Right kidney (tissue), 9 donors: ENCODE measurements at places on chromosomes 2 and 18.

DNA sequence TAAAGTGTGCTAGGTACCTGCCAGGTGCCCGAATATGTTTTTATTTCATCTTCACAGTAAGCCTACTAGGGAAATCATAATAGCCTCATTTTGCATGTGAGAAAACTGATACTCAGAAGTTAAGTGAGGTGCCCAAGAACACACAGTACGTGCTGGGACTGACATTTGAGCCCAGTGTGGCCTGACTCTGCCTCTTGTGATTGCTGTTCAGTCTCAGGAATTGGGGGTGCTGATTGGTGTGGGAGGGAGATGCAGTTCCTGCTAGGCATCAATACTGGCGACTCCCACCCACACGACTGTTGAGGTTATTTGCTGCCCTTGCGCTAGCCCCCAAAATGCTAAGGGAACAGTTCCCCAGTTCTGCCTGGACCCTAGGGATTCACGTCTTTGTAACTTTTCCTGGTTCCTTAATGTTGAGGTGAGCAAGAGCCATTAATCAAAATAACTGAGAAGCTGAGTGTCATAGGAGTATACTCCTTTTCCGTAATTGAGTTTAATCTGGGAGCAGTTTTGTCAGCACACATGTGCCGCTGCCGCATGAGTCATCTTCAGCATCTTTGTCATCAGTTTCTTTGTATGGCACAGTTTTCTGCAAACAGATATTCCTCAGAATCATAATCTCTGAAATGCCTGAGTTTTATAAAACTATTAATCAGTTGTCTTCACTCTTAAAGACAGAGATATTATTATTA, 120.7 kb downstream of the NCK2 start:
- no peak for DNase-seq

DNA sequence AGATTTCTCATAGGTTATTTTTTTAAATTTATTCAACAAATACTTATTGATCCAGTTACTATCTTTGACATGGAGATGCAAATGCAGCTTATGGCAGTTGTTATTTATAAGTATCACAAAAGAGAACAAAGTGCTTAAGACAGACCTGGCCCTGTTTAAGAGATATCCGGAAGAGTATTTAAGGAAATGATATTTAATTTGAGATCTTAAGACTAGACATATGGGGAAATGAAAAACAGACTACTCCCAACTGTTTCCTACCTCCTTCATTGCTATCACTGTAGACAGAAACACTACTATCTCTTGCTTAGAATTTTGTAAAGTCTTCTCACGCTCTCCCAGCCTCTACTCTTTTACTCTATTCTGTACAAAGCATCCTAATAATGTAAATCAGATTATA, 36.0 kb downstream of the RPRD1A start:
- no peak for DNase-seq

- DNase-seq = no peak
Observed at GRCh38 chr2:136008205-136008865, 22.9 kb upstream of the DARS1 start.

- no peak for DNase-seq
Observed at GRCh38 chr2:195471163-195471562, 185.9 kb upstream of the SLC39A10 start.

- no peak for DNase-seq
Observed at GRCh38 chr2:119066272-119066804, 92.2 kb downstream of the C1QL2 start.

DNA sequence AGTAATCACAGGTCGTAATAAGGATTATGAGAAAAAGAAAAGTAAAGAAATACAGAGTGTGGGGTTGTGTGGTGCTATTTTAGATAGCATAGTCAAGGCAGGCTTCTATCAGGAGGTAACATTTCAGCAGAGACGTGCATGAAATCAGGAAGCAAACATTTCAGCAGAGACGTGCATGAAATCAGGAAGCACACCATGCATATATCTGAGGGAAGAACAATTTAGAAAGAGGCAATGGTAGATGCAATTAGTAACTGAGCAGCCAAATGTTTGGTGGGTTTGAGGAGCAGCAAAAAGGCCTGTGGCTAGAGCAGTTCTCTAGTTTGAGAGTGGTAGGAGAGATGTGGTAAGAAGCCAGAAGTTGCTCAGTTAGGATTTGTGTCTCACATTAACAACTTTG, 713.7 kb downstream of the ADCYAP1 start:
- DNase-seq = no peak

DNA sequence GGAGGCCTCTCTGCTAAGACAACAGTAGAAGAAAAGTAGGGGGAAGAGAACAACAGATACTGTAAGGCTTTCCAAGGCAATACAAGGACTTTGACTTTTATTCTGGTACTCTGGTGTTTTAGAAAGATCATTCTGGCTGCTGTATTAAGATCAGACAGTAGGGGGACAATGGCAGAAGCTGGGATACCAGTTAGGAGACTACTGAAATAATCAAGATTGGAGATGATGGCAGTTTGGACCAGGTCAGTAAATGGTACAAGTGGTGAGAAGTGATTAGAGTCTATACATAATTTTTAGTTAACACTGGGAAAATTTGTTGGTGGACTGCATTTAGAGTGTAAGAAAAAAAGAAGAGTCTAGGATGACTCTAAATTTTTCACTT, 139.7 kb downstream of the ROCK1 start:
- no peak for DNase-seq

- DNase-seq = no peak
Observed at GRCh38 chr18:62426191-62426488, 96.7 kb upstream of the ZCCHC2 start.

- no peak for DNase-seq
Observed at GRCh38 chr2:25119263-25119662, 49.1 kb downstream of the POMC start.

- DNase-seq = no peak
Observed at GRCh38 chr2:191724015-191724414, 46.1 kb downstream of the NABP1 start.

DNA sequence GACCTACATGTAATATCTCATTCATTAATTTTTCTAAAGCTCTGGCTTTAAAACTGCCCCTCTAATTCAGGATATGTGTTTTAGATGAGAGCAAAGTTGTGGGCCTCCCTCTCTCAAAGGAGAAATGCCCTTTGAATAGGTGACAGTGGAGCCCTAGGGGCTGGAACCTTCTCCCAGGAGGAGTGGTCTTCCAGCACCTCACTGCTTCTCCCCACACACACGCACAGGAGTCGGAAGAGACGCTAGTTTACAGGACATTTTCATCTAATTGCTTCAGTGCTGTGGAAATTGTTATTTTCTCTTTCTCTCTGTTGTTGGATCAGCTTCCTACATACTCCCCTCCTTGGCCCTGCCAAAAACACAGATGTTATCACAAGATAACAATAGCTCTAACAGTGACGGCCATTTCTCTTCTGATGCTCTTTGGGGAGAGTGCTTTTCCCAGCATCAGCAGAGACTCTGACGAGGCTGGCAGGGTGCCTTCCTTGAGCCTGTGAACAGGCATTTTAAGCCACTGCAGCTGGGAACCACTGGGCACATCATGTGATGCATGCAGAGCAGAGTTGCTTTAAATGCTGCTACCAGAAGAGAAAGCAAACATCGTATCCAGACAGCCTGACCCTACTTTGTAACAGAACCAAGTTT, 209.4 kb upstream of the SP5 start:
- no peak for DNase-seq

DNA sequence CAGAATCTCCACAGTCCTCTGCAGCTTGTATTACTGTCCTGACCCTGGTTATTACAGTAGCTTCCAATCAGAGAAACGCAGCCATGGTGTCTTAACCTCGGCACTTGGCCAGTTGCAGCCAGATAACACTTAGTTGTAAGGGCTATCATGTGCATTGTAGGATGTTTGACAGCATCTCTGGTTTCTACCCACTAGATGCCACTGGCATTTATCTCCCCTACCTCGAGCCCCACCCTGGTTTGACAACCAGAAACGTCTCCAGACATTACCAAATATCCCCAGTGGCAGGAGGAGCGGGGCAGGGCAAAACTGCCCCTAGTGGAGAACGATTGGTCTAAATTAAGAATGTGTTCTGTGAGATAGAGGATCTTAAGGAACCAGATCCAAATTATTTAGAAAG, 13.1 kb downstream of the DSG2 start:
- no peak for DNase-seq

DNA sequence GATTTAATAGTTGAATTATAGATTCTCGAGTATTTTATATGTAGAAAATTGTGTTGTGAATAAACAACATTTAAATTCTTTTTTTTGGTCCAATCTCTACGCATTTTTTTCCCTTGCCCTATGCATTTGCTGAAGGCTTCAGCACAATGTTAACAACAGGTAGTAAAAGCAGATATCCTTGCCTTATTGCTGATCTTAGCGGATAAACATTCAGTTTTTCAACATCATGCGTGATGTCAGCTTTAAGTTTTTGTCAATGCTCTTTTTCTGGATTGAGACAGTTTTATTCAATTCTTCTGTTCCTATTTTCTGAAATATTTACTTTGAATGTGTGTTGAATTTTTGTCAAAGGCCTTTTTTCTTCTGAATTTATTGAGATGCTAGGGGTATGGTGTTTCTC, 11.6 kb upstream of the OR6B3 start:
- no peak for DNase-seq

- no peak for DNase-seq
Observed at GRCh38 chr2:100513650-100514049, 43.4 kb downstream of the NMS start.

GRCh38 chr18:58983260-58984155, 118.8 kb downstream of the ZNF532 start:
- DNase-seq = no peak

DNA sequence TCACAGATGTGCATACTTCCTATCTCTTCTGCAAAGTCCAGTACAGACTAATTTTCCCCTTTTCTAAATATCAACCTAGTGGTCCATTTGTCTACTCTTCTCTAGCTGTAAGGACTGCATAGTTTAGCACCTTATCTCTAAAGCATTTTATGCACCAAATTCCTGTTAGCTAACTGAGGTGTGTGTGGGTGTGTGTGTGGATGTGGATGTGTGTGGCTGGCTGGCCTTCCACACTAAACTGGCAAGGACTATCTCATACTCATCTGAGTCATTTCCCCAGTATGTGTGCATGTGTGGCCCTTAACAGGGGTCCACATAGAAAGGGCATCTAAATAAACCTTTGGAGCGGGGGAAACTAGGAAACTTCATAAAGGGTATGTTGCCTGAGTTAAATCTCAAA, 139.6 kb downstream of the TTC32 start:
- DNase-seq = no peak

- no peak for DNase-seq
Observed at GRCh38 chr2:29082804-29083495, 8.6 kb upstream of the PCARE start.

- DNase-seq = no peak
Observed at GRCh38 chr18:72692595-72692994, 148.5 kb upstream of the CBLN2 start.

DNA sequence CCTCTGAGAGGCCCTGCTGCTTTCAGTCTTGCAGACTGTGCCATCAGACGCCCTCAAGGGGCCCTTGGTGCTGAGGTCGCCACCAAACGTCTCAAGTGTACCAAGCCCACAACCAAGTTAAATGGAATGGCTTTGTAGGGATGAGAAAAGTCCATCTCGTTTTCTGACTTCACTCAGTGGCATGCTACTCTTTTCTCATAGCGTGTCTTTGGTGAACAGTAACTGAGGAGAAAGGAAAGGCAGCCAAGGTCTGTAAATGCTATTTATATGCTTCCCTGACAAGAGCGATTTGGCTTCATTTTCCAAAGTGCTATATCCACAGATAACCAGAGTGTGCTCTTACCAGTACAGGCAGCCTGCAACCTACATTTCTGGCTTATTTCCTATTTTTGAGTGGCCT, 123.0 kb downstream of the MTX2 start:
- no peak for DNase-seq

- DNase-seq = no peak
Observed at GRCh38 chr2:146068051-146068450, 1548.1 kb upstream of the ZEB2 start.

GRCh38 chr2:39545957-39546356, 108.9 kb upstream of the MAP4K3 start:
- no peak for DNase-seq

DNA sequence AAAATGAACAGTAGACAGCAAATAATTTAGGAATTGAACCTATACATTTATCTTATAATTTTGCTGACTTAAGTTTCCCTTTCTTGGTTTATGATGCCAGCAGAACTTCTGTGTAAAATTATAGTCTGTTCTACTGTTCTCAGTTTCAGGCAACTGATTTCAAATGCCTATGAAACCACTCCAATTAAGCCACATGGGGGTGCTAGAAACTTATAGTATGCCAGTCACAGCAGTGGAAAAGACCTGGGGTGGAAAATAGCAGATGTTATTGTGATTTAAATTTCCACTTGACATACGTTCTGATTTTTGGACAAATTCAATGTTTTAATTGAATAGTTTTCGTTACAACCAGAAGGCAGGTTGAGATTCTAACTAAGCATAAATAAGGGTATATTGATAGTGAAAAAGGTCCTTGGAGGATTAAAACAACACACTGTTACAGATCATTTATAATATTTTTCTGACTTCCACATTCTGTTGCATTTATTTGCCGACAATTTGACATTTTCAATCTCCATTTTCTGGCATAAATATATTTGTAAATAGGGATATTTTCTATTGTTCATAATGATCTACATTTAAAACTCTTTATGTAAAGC, 61.4 kb downstream of the CPS1 start:
- no peak for DNase-seq

- no peak for DNase-seq
Observed at GRCh38 chr2:202495230-202495604, 119.1 kb downstream of the BMPR2 start.

GRCh38 chr2:234949762-234950434, 1.9 kb upstream of the SH3BP4 start:
- no peak for DNase-seq

- no peak for DNase-seq
Observed at GRCh38 chr2:173205375-173205774, 129.7 kb downstream of the MAP3K20 start.

DNA sequence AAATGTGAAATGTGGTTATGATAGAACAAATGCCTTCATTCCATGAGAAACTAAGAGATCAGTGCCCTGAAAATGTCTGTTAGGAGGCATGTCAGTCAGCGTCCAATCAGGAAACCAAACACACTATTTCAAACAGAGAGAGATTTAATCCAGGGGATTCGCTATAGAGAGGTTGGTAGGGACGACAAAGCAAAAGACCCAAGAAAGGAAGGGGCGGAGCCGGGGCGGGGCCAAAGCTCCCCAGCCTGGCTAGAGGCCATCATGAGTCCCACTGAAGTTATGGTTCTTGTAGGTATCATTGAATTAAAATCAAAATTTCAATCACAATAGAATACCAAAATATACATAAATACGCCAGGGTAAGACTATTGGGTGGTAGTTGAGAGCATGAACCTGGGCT, 32.9 kb upstream of the RNF149 start:
- no peak for DNase-seq

DNA sequence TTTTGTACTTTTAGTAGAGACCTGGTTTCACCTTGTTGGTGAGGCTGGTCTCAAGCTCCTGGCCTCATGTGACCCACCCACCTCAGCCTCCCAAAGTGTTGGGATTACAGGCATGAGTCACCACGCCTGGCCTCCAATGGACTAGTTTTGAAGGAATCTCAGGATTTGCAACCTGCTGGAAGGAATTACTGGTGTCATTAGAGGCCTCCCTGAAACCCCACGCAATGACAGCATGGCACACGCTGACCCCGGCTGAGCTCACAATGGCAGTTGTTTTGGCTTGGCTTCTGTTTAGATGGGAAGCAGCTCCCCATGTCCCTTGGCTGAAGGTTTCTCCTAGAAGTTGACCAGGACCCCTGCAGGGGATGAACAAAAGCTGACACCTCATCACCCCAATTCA, 23.1 kb upstream of the COPS8 start:
- no peak for DNase-seq
